ENCODE measurements at places on chromosomes 3 and 15. TPM values are rescaled to one million over a fixed set of nuclear protein-coding genes. Genes with fewer than 3 reads are reported as not detected.

The ASB14 gene
- polyA plus RNA-seq = 1.4 TPM

The CD276 gene
- 152 TPM for polyA plus RNA-seq

The XCR1 gene
- 0.15 TPM for polyA plus RNA-seq

The CTXN2 gene
- polyA plus RNA-seq = 0.12 TPM

DNA sequence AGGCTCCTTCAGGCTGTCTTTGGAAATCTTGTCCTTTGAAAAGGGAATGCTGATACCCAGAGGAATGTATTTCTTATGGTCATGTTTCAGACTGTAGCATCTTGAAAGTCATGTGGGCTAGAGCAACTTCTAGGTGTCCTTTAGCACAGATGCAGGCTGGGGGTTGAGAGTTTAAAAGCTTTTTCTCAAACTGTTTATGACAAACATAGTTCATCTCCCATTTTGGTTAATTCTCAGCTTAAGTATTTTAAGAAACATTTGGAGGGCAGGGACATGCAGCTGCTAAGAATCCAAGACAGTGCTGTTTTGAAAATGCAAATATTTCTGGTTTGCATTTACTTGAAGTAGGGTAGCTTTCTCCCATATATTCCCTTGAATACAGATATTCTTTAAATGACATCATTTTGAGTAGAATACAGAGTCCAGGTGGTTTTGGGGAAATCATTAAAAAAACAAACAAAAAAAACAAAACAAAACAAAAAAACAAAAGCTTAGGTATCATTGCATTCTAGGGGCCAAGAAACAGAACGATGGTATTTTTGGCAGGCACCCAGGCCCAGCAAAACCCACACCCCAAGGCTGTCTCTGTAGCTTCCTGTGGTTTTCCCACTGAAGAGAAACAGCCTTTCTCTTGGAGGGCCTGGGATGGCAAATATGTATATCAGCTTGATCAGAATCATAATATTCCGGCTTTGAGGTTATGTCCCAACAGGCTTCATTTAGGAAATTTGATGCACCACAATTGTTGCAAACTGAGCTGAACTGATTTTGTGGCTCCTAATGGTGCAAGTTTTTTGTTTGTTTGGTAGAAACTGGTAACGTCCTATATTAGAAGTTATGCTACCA is 120.0 kb downstream of the ATG7 start:
- no peak for DNase-seq

DNA sequence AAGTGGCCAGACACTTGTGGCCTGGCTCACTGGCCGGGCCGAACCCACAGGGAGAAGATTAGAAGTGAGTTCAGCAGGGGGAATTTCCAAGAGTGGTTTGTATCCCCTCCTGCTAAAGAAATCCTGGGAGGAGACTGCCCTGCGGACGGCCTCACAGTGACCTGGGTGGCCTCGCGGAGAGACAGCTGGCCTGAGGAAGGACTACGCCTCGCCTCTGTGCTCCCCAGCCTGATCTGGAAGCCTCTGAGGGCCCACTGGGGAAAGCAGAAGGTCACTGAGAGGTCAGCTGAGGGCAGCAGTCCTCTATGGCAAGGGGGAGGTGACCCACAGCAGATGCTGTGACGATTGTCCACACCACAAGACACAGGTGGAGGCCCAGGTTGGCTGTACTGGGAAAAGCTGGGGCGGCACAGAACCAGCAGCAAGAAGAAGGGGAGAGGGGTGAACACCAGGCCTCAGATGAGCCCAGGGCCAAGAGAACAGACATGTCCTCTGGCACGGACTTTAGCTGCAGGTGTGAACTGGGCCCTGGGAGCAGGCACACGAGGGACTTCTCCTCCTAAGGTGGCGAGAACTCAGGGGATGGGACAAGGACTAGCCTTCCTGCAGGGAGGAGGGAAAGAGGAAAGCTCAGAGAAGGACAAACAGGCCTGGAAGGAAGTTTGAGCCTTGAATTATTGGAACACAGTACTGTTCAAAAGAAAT is 37.2 kb upstream of the DLG1 start:
- DNase-seq = no peak

DNA sequence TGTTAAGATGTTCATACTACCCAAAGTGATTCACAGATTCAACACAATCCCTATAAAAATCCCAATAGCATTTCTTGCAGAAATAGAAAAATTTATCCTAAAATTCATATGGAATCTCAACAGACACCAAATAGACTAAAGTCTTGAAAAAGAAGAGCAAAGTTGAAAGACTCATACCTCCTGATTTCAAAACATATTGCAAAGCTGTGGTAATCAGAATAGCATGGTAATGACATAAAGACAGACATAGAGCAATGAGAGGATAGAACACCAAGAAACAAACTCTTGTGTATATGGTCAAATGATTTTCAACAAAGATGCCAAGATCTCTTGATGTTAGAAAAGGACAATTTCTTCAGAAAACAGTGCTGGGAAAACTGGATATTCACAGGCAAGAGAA is 8.3 kb downstream of the GLB1 start:
- no peak for DNase-seq

DNA sequence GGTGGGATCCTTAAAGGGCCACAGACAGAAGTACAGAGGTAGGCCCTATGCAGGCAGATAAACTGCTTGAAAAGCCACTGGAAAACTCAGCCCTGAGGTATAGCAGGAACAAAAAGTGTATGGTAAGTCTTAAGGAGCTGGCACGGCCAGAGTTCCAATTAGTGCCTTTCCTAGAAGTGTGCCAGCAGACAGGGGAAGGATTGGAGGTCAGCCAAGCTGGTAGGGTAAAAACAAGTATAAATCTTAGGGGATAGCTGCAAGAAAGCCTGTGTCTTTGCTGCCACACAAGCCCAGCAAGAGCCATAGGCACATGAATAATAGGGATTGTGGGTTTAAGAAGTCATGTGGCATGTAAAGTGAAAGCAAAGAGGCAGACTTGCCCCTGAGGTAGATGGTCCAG is 582.5 kb downstream of the PLOD2 start:
- DNase-seq = no peak

GRCh38 chr3:188066141-188066540 is 87.8 kb upstream of the LPP start:
- DNase-seq = no peak

DNA sequence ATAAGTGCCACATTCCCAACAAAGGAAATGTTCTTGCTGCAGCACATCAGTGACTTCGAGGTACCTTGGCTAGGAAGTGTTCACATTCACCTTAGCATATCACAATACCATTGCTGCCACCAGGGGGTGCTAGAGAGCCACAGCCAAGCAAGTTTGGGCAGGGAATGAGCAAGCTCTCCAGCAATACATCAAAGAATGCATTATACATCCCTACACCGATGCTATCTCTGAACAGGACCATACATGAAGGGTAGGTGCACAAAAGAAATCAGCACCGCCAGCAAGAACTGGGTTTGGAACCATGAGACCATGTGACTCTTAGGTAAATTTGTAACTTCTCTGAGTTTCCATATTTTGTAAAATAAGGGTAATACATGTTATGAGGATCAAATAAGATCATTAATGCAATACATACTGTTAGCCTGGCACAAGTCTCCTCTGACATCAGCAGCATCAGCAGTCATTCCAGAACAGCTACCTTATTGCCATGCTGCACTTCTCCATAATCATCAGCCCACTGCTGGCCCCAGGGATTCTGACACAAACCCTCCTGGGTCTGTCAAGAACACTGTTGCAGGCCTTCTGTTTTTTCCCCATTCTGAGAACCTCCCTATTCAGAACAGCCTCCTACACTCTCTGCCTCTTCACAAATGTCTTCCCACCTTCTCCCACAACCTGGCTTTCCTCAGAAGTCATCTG is 37.5 kb downstream of the RYK start:
- DNase-seq = peak; percentile 67

DNA sequence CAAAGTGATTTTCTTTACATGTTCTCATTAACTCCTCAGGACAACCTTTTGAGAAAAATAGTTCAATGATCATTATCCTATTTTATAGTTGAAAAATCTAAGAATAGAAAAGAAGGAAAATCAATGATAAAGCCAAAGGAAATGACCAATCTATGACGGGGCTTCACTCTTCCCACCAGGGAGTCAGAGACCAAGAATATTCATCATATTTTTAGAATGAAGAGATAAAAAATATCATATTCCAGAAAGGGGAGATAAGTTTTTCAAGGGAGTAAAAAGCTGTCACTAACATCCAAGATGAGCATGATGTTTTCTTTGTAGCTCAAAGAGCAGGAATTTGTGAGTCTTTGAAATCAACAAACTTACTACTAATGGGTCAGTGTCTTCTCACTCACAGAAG is 71.5 kb upstream of the LPP start:
- no peak for DNase-seq

DNA sequence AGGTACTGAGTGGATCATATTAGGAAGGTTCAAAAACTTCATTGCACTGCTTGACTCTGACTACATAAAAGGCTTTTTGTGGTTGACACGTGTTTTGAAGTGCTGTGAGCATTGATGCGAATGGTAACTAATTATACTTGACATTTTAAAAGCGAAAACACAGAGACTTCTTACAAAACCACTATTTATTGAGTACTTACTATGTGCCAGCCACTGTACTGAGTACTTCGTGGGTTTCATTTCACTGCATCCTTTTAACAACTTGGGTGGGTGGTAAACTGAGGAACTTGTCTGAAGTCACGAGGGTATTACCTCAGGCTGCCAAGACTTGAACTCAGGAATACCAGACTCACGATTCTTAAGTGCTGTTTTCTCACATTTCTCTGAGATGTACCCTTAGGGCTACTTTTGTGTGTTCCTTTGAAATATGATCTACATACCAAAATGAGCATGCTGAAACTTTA is 45.3 kb upstream of the PPP4R2 start:
- no peak for DNase-seq

DNA sequence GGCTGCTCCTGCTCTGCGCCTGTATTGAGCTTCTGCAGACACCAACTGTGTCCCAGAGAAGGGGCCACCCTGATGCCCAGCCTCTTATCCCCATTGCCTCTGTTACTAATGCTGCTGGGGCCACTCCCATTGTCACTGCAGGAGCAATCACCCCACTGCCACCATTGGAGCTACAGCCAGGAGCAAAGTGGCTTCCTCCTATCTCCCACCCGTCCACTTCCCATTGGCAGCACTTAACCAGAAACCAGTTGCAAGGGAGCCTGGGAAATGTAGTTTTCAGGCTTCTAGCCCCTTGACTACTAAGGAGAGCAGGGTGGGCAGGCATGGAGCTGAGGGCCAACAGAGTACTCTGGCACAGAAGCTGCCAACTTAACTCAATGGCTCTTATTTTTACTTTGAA is 55.9 kb upstream of the KLF13 start:
- DNase-seq = no peak
